Activated T-helper 2 cell treated with anti-CD3 and anti-CD28 coated beads, Interferon-gamma antibody, Interleukin-2, Interleukin-4, amounts not matched to agents 10 μg/mL and 5 μg/mL and 100 μg/mL, durations not matched to agents 14 hours and 24 hours and 36 hours (primary cell): ENCODE measurements at places on chromosomes 5 and 9. TPM values are rescaled to one million over a fixed set of nuclear protein-coding genes. Genes with fewer than 3 reads are reported as not detected.

DNA sequence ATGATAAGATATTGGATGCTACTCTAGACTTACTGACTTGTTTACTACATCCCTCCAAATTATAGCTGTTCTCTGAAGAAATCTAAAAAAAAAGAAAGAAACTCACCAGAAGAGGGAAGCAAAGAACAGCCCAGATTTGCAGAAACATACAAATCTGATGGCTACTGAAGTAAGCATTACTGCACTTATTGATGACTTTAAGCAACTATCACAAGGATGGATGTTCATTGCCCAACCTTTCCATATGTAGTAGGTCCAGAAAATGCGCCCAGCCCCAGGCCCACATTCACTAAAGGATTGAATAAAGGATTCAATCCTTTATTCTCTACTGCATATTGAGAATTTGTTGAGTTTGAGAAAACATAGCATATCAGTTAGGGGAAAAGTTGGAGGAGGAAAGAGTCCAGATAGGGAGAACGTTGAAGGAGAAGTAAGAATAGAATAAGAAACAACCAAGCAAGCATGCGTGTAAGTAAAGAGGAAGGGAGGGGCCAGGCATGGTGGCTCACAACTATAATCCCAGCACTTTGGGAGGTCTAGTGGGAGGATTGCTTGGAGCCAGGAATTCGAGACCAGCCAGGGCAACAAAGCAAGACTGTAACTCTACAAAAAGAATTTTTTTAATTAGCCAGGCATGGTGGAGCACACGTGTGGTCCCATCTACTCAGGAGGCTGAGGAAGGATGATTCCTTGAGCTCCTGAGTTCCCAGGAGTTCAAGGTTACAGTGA lies 33.8 kb upstream of the DTWD2 start:
- DNase-seq, result no peak

- no peak for DNase-seq
These were observed 54.0 kb downstream of the PPIP5K2 start for GRCh38 chr5:103174147-103174546.

DNA sequence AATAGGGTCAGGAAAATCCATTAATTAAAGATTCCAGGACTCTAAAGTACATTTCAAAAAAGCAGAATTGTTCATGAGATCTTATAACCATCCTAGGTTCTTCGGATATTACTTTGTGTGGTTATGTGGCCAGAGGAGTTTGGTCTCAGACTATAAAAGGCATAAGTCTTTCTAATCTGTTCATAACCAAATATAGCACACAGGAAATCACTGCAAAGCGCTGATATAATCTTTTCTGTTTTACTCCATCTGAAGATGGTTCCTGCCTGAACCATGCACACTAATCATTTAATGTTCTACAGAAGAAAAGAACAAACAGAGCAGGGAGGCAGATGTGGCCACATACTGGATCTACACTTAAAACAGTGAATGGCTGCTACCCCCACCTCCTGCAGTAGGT lies 182.8 kb downstream of the SEMA5A start:
- no peak for DNase-seq

DNA sequence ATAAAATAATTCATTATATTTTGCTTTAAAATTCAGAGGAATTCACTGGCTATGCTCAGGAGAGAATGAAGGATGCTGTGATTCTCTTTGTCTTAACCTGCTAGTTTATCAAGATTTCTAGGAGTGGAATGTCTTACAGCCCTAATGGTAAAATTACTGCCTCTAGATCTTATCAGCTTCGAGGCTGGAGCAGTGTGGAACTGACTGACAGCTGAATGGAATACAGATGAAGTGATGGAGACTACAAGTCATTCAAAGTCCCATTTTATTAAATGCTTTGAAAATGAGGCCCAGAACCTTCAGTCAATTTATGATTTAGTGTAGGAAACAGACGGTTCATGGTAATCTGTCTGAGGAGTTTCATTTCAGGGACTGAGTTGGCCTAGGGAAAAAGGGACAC lies 202.1 kb downstream of the RFX3 start:
- no peak for DNase-seq

The NKD2 gene
- total RNA-seq, result 14.4 TPM in 2 replicates

- DNase-seq, result no peak
These were observed 4.1 kb upstream of the ZFYVE16 start for GRCh38 chr5:80403782-80404181.

DNA sequence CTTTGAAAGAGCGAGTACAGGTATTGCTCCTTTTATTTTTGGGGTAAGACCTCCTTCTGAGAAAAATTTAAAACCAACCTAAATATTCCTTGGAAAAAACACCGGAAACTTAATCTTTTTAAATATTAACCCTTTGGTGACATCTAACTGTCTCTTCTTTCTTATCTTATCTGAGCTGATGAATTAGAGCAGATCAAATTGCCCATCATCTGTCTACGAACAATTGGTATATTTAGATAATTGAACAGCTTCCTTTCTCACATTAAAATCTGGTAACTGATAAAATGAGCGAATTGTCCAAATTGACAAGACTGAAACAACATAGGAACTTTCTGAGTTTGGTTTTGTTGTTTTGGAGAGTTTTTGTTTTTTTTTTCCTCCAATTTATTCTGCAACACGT lies 2.0 kb downstream of the ISL1 start:
- no peak for DNase-seq

GRCh38 chr5:54304040-54304439 lies 6.3 kb downstream of the ARL15 start:
- DNase-seq, result no peak
